Stimulated activated CD8-positive, alpha-beta memory T cell treated with anti-CD3 and anti-CD28 coated beads, Interleukin-7, amount 100 ng/mL, for 1 hour (primary cell): ENCODE measurements at places on chromosomes 13 and 19.

GRCh38 chr13:64471916-64472315 lies 2758.2 kb downstream of the PCDH9 start:
- DNase-seq: no peak

GRCh38 chr13:78606471-78607408 lies 3.4 kb upstream of the POU4F1 start:
- no peak for DNase-seq

- no peak for DNase-seq
Observed at GRCh38 chr19:40620161-40620485, 19.0 kb downstream of the LTBP4 start.

DNA sequence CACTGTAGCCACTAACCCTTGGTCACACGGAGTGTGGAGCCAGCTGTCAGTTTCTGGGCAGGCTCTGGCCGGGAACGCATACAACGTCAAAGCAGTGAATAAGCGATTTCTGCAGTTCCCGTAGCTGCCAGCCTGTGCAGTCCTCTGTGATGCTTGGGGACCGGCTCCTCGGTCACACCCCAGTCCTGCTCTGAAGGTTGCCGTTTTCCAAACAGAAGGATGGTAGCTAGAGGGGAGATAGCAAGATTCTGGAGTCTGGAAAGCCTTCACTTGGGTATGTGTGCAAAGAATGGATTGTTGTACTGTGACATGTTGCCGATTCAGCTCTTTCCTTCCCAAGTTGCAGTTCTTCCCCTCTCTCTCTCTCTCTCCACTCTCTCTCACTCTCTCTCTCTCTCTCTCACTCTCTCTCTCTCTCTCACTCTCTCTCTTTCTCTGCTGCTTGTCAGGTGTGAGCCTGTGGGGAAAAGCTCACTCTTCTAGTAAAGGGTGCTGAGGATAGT lies 38.7 kb upstream of the C1QTNF9 start:
- no peak for DNase-seq

- DNase-seq: no peak
Observed at GRCh38 chr13:75889427-75889826, 253.3 kb downstream of the LMO7 start.
